Effector memory CD4-positive, alpha-beta T cell (primary cell): ENCODE measurements at places on chromosomes 5 and 9.

GRCh38 chr5:141870228-141870627 is 8.0 kb downstream of the PCDH1 start:
- DNase-seq, result no peak

- no peak for DNase-seq
These were observed 125.3 kb downstream of the TRIM32 start for GRCh38 chr9:116812231-116813030.

DNA sequence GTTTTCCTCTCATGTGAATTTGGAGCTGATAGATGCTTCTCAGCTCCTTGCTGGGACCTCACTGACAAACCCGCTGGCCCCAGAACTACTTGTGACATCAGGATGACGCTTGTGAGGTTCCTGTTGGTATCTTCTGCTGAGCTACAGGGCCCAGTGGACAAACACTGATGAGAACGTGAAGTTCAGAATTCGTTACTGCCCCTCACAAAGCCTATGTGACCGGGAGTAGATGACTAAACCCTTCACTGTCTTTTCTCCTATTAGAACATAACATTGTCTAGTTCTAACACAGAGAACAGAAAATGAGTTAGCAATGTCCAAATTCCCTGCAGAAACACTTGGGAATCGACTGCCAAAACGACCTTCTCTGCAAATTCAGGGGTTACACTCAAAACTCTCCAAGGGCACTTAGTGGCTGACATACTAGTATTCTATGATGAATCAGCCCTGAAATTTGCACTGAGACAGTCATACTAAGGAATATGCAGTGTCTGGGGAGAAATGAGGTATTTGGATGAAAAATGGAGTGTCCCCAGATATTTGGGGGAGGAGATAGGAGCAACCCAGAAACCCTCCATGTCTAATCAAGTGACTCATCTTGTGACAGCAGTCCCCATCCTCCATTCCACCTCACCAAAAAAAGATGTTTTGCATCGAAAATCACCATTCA is 143.2 kb upstream of the TRIM32 start:
- DNase-seq, result no peak

DNA sequence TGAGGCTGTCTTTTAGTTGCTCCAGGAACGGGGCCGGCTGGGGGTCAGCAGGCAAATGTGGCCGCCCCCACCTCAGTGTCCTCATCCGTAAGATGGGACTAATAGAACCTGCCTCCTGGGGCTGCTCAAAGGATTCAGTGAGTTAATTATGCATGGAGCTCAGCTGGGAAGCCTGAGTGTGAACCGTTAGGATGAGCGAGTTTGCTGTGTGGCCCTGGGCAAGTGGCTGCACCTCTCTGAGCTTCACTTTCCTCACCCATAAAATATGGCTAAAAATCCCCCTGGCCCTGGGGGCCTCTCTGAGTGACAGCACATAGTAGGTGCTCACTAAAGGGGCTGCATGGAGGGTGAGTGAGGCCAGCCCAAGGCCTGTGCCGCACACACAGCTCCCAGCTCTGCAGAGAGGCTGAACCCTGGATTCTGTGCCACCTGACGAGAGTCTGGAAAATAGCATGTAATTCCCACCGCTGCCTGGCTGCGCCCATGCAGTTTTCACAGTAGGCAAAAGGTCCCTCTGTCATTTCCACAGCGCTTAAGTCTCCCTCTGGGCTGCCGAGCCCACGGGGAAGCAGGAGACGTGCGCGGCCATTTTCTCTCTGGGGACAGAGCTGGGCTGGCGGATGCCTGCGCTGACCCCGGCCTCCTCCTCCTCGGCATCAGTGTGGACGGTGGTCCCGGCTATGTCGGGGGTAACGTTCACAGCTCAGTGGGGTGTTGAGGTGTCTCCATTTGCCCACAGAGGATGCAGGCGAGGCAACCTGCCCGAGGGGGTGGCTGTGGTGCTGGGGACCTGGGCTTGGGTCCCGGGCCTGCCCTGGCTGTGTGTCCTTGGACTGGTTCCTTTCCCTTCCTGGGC is 18.2 kb downstream of the ASS1 start:
- DNase-seq, result no peak

- DNase-seq, result no peak
These were observed 8.4 kb downstream of the GFI1B start for GRCh38 chr9:132986640-132987620.

GRCh38 chr5:146592352-146592751 is 76.4 kb upstream of the GPR151 start:
- no peak for DNase-seq

- DNase-seq, result no peak
These were observed 505.5 kb downstream of the MAT2B start for GRCh38 chr5:164010900-164011299.

DNA sequence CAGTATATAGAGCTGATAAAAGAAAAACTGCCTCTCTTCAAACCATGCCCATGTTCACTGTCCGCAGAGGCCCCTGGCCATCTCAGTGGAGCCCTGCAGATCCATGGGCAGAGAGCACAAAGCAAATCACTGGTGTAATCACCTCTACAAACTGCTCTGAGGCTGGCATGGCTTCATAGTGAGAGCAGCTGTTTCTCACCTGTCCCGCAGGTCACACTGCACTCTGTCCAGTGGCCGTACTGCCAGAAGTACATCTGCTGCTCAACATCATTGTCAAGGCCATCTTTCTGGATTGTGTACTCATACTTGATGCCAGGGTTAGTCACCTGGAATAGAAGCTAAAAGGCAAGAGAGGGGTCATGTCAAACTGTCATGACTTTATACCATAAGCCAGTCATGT is 173.3 kb downstream of the TARS1 start:
- DNase-seq, result no peak

DNA sequence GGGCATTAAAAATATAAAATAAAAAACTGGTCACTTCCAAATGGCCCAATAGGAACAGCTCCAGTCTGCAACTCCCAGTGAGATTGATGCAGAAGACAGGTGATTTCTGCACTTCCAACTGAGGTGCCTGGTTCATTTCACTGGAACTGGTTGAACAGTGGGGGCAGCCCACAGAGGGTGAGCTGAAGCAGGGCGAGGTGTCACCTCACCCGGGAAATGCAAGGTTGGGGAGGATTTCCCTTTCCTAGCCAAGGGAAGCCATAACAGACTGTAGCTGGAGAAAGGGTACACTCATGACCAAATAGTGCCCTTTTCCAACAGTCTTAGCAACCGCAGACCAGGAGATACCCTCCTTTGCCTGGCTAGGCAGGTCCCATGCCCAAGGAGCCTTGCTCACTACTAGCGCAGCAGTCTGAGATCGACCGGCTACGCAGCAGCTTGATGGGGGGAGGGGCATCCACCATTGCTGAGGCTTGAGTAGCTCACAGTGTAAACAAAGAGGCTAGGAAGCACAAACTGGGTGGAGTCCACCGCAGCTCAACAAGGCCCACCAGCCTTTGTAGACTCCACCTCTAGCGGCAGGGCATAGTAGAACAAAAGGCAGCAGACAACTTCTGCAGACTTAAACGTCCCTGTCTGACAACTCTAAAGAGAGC is 12.7 kb downstream of the RLN1 start:
- peak; percentile 14 for DNase-seq

DNA sequence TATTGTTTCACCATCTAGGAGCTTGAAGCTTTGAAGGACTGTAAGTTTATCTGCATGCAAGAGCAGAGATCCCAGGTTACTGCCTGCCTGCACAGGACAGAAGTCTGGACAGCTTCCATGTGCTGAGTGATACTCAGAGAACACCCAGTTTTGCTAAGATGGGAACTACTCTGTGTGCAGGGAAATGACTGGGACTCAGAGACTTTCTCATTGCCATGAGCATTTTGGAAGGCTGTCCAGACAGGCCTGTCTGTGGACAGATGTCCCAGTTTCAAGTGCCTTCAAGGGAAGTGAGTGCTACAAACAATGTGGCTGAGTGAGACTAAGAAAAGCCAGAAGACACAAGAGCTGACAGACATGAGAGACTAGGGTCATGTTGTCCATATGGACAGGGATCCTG is 19.2 kb upstream of the ZNF131 start:
- no peak for DNase-seq

DNA sequence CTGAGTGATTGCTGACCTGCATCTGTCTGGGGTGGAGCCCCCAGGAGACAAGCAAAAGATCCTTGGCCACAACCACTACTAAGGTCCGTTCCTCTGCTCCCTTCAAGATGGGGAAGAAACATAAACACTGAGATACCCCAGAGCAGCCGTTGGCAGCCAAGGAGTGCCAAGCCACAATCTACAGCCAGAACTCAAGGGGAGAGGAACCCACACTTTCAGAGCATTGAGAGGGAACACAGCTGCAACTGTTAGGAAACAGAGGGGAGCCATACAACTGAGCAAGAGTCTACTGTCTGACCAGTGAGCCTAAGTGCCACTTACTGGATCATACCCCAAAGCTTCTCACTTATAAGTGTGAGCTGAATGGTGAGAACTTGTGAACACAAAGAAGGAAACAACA is 44.6 kb upstream of the ADRB2 start:
- no peak for DNase-seq

DNA sequence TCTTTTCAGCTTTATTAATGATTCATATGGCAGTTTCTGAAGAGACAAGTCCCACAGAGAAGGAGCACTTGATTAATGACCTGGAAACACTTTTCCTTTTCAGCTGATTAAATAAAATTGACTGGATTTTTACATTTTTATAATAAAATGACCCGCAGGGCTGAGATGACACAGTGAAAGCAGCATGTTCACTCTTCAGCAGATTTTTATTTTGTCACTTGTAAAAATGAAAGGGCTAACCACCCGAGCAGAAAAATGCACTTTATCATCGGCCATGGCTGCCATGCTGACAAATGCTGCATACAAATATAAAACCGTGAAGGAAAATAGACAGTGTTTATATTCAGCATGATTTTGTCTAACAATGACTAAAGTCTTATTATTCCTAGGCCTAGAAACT is 321.6 kb upstream of the ITGA1 start:
- DNase-seq, result no peak

DNA sequence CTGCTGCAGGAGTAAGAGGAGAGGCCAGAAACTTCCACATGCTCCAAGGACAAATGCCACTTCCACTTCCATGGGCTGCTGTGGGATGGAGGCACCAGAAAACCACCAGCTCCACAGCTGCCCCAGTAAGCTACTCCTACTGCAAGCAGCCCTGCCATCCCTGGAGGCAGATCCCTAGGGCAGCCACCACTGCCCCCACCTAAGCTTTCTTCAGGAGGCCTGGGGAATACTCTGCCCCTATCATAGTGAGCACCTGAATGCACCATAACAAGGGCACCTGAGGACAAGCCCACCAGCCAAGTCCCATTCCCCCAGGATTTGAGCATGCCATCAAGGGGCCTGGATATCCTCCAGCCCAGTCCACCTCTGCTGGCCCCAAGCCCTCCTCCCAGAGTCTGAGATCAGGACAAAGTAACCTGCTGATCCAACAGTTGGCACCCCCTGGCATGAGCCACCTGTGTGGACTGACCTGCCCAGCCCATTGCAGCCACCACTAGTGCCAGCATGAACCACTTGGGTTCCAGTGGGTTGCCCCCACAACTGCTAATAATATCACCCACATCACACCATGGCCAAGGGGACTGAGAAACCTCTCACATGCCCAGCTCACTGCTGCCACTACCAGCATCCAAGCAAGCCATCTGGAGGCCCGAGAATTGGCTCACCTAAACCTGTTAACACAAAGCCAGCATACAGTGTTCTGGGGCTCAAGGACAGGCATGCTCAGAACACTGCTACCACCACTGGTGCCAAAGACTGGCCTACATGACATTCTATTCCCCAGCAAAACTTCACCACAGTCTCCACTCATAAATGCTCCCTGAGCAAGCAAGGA is 480.1 kb downstream of the CDH12 start:
- DNase-seq, result no peak

DNA sequence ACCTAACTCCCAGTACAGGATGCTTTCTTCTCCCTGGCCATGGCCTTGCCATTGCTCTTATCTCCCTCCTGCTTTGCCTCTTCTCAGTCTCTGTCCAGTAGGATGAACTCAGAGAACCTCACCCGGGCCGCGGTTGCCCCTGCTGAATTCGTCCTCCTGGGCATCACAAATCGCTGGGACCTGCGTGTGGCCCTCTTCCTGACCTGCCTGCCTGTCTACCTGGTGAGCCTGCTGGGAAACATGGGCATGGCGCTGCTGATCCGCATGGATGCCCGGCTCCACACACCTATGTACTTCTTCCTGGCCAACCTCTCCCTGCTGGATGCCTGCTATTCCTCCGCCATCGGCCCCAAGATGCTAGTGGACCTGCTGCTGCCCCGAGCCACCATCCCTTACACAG is at the start of gene OR5C1:
Gene OR5C1 (plus strand): TSS at position 103 of the 400 bp plus-strand sequence. CDS start 0 bp downstream, at position 103.
- DNase-seq, result no peak

DNA sequence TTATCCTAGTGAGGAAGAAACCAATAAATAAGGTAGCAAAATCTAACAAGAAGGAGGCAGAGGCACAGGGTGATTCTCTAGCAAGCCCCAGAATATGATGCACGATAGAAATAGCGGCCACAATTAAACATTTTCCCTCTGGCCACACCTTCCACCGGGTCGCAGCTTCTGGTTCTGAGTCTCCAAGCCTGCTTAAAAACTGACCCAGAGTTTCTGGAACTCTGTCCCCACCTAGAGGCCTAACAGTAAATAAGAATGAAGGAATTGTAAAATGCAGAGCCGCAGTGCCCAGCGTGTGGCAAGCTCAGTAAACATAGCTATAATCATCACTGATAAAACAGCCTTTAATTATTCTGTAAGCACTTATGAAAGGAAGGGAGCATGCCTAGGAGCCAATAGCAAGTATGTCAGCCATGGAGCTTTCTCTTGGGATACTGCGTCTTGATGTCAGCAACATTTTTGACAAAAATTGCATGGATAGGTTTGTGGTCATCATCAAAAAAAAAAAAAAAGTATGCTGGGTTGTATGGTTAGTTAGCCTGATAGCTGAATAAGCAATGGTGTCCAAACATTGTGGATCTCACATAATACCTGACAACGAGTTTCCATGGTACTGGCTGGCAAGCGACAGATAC is 465.5 kb downstream of the DNAH5 start:
- DNase-seq, result no peak
